ENCODE measurements at places on chromosomes 16 and 17.

DNA sequence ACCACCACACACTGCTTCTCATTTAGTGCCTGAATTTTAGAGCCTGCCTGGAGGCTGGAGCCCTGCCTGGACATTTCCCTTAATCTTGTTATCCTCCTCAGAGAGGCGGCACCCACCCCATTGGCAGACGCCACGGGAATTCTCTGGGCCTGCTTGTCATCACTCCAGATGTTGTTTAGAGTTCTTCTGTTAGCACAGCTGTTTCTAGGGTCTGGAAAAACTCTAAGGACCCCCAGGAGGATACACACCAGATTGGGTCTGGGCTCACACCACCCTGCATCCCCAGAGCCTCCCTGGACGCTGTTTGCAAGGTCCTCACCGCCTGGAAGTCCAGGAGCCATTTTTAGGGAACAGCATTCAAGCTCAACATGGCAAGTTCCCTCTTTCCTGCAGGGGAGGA lies 565 bp upstream of the XAF1 start:
- peak overlapping the region; percentile 93 for H3K4me3 ChIP-seq
- no peak for DNase-seq
- H3K4me1 ChIP-seq, result peaks cover 62% of the 10 kb centered on the region
- H3K36me3 ChIP-seq, result peaks cover 39% of the 10 kb centered on the region

- peak; percentile 20 for DNase-seq
- no peaks in the 10 kb centered on the region for H3K27me3 ChIP-seq
- no peak overlapping the region for H3K4me3 ChIP-seq
Measured at GRCh38 chr17:58315281-58315711, 13.3 kb downstream of the TSPOAP1 start.

GRCh38 chr16:89289428-89290395 lies 72.2 kb downstream of the ZNF778 start:
- DNase-seq, result peak; percentile 77
- no peak overlapping the region for H3K4me3 ChIP-seq
- H3K4me1 ChIP-seq, result peaks cover 12% of the 10 kb centered on the region
- peak overlapping the region; percentile 73 for H3K27ac ChIP-seq
- peaks cover 24% of the 10 kb centered on the region for H3K36me3 ChIP-seq

DNA sequence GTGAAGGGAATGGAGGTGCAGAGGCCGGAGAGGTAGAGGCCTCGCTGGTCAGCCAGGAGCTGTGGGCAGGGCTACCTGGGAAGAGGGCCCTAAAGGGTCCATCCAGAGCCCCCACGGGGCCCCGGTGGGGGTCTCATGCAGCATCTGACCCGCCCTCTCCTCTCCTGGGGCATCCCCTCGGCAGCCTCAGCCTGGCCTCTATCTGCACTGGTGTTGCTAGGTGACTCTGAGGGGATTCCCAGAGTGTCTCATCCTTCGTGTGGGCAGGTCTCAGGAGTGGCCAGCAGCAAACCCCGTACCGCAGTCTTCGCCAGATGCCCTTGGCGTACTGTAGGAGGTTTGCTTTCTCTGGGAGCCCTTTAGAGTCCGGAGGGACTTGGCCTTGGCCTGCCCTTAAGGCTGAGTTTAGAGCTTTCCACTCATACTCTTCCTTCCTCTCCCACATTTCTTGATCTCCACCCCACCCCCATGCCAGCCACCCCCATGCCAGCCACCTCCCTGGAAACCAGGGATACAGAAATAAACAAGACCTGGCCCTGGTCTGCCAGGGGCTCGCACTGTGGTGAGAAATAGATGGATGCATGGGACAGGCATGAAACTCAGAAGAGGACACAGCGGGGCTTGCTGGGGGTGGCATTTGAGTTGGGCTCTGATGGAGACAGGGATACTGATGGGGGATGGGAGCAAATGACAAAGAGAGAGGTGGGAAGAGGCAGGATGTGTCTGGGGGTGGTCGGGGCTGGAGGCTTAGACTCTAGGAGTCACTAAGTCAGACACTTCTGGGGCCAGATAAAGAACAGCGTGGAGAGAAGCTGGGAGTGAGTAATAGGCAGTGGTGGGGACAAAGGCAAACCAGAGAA lies 9.9 kb downstream of the SLC5A10 start:
- no peak overlapping the region for H3K4me3 ChIP-seq
- H3K4me1 ChIP-seq, result peaks cover 6% of the 10 kb centered on the region
- no peak for DNase-seq
- no peaks in the 10 kb centered on the region for H3K27me3 ChIP-seq

DNA sequence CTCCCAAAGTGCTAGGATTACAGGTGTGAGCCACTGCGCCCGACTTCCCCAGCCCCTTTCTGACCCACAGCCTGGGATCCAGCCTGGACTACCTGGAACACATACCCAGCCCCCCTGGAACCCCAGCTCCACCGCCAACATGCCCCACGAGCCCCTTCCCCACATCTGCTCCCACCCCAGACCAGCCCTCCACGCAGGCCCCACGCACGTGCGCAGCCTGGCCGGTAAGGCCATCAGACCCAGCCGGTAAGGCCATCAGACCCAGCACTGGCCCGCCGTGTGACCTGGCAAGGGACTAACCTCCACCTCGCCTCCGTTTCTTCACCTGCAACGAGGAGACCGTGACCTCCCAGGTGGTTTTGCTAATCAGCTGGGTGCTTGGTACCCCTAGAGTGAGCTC lies 46.5 kb downstream of the RPH3AL start:
- H3K36me3 ChIP-seq, result no peaks in the 10 kb centered on the region
- H3K27me3 ChIP-seq, result no peaks in the 10 kb centered on the region
- DNase-seq, result no peak
- no peaks in the 10 kb centered on the region for H3K4me1 ChIP-seq
- no peak overlapping the region for H3K4me3 ChIP-seq

DNA sequence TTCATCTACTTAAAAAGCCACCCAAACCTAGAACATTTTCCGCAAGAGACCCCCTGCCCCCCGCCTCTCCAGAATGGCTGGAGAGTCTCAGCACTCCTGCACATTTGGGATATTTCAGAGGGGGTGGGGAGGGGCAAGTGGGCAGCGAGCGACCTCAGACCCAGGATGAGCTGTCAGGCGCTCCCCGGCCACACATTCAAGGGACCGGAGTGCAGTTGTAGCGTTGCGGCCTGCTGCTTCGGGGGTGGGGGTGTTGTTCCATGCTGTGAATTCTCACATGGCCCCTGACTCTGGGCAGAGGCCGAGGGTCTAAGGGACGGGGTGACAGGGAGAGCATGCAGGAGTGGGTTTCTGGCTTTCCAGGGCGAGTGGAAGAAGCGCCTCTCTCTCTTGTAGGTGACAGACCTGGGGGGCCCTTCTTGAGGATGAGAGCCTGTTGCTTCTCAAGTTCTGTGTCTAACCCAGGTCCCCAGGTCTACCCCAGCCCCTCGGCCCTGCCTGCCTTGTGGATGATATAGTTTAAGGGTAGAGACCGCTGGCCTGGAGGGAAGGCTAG lies 231.2 kb downstream of the SEC14L1 start:
- H3K4me1 ChIP-seq, result peaks cover 54% of the 10 kb centered on the region
- no peak for DNase-seq
- peaks cover 27% of the 10 kb centered on the region for H3K36me3 ChIP-seq
- peak overlapping the region; percentile 88 for H3K27ac ChIP-seq

All from activated CD8-positive, alpha-beta T cell treated with anti-CD3 and anti-CD28 coated beads, Interleukin-2, amount 10 ng/mL, durations not matched to agents 7 days and 5 days (primary cell).